ENCODE measurements at places on chromosomes 11 and 22.
A peak's percentile ranks its signal among the peaks of the same experiment; 100 is the strongest.

- no peak for DNase-seq
Observed at GRCh38 chr11:99383648-99384245, 363.0 kb downstream of the CNTN5 start.

GRCh38 chr11:10285148-10285802 lies 8.7 kb downstream of the SBF2 start:
- no peak for DNase-seq

GRCh38 chr22:27718186-27719035 lies 83.1 kb downstream of the MN1 start:
- DNase-seq = peak; percentile 13

- no peak for DNase-seq
Observed at GRCh38 chr11:121800731-121801393, 315.2 kb downstream of the BLID start.

DNA sequence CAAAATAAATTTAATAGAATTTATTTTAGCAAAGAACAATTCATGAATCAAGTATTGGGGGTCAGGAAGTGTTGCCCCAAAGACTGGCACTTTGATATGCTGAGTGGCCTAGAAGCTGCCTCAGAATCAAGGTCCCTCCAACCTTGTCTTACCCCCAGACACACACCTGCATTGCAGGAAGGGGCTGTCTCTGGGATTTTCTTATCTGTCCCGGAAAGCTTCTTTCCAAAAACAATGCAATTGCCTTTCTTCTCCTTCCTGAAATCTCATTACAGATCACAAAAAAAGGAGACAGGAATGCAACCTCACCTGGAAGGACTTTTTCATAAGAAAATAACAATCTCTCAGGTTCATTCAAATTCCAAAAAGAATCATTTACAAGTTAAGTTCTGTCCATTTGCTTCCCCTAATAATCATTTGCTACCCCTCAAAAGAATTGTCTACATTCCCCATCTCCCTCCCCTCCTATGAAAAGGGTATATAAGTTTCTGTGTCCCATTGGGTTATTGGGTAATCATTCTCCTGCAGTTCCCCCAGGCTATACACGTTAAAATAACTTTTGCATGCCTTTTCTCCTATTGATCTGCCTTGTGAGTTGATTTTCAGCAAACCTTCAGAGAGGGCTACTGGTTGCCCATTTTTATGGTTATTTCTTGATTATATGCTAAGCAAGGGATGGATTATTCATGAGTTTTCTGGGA lies 21.3 kb downstream of the OR10A6 start:
- DNase-seq = no peak

GRCh38 chr11:2843551-2843950 lies 42.0 kb downstream of the CDKN1C start:
- DNase-seq = no peak

GRCh38 chr11:126604461-126604860 lies 249.0 kb downstream of the ST3GAL4 start:
- no peak for DNase-seq

DNA sequence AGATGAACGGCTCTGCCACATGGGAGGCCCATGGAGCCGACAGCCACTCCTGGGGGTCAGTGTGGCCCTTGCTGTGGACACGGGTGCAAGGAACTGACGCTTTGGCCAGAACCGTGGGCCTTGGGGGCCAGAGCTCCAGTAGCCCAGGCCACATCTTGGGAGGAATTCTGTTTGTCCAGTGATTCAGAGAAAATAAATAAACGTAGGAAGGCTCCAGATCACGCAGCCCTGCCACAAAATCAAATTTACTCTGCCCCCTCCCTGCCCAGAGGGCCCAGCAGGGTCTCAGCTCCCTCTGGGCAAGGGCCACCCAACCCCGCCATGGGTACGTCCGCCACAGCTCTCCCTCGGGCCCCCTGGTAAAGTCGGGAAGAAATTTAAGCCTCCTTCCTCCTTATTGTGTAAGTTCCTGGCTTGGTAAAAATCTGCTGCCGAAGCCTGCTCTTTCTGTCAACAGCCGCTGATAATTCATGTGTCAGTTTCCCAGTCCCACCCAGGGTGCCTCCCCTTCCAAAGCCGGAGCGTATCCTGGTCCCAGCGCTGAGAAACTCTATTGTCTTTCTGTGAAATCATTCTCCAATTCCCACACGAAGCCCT lies 6.9 kb upstream of the MUC5AC start:
- DNase-seq = no peak

GRCh38 chr11:44854741-44855492 lies 95.8 kb downstream of the TP53I11 start:
- no peak for DNase-seq

GRCh38 chr11:73570415-73571114 lies 27.3 kb downstream of the FAM168A start:
- DNase-seq = no peak

GRCh38 chr22:18970948-18971315 lies 34.8 kb upstream of the PRODH start:
- no peak for DNase-seq

GRCh38 chr22:36184433-36185025 lies 17.1 kb downstream of the APOL4 start:
- no peak for DNase-seq

- no peak for DNase-seq
Observed at GRCh38 chr22:29267462-29267857, 321 bp downstream of the RHBDD3 start.

GRCh38 chr22:50305923-50306566 lies 1.4 kb downstream of the PLXNB2 start:
- DNase-seq = no peak

- no peak for DNase-seq
Observed at GRCh38 chr22:40320687-40321086, 25.6 kb upstream of the ADSL start.

GRCh38 chr11:21137803-21138202 lies 468.4 kb downstream of the NELL1 start:
- no peak for DNase-seq

- DNase-seq = no peak
Observed at GRCh38 chr11:2193099-2193887, 21.7 kb upstream of the TH start.

DNA sequence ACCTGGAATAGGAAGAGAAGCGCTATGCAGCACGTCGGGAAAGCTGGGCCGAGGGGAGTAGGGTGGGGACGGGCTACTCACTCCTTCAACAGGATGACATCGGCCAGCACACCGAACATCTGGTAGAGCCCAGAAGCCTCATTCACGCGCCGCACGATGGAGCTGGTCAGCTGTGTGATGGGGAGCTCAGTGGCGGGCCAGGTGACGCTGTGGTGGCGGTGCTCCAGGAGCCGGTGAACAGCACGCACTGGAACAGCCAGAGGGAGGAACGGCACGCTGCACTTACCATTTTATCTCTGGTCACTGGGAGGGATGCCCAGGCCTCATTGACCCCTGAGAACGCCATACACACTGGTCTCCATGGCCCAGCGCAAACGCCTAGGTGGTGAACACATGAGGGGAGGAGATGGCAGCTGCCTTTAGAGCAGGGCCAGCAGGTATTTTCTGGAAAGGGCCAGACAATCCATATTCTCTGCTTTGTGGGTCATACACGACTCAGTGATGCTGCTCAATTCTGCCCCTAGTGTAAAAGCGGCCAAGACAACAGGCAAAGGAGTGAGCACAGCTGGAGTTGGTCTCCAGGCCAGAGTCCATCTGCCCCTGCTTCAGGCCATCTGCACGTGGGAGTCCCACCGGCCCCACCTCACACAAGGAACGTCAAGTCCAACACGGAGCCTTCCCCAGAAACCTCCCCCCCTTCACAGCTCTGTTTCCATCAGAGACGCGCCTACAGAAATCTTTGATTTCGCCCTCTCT lies 8.8 kb downstream of the FOXRED2 start:
- DNase-seq = no peak

- peak; percentile 69 for DNase-seq
Observed at GRCh38 chr11:118202599-118203422, 22.0 kb downstream of the JAML start.

- no peak for DNase-seq
Observed at GRCh38 chr11:121793291-121793690, 322.7 kb downstream of the BLID start.

DNA sequence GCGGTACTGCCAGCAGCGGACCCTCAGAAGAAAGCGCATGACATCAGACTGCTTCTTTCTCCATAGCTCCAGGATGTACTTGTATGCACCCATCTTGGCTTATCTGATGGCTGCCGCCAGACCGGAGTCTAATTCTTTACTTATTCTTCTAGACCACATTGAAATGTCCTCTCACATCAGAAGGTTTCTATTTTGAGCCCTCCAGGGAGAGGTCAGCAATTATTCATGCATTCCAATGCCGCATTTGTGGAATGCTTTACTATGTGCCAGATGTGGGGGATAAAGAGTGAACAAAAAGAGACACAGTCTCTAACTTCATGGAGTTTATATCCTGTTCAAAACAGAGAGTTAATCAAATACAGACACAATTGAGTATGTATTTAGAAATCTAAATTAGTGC lies 230.1 kb downstream of the MIAT start:
- DNase-seq = no peak

All from CD4-positive, alpha-beta T cell treated with Interleukin-21 for 1 hour (primary cell).